ENCODE measurements at places on chromosomes 7 and 10. TPM values are rescaled to one million over a fixed set of nuclear protein-coding genes. Genes with fewer than 3 reads are reported as not detected.

CCL24 gene
- 10.8 TPM for total RNA-seq

ZNF727 gene
- total RNA-seq: 0.96 TPM

GHRHR gene
- total RNA-seq: not detected

PTPN20 gene
- total RNA-seq: 4.8 TPM

FHIP2A gene
- 21.0 TPM for total RNA-seq

CNTNAP2 gene
- total RNA-seq: 1.1 TPM

ST8SIA6 gene
- 0.19 TPM for total RNA-seq

FANK1 gene
- 0.94 TPM for total RNA-seq

MBL2 gene
- not detected for total RNA-seq

MGMT gene
- total RNA-seq: 39.8 TPM

FEZF1 gene
- not detected for total RNA-seq
